K562 (cell line): ENCODE measurements at places on chromosomes 3 and 15. TPM values are rescaled to one million over a fixed set of nuclear protein-coding genes. Genes with fewer than 3 reads are reported as not detected.

Gene SERPINI1
- 2.2 and 2.8 TPM in 2 replicates for total RNA-seq

Gene LOXL1
- not detected in 2 replicates for total RNA-seq

- no peak overlapping the region for H3K27ac ChIP-seq
- H3K27me3 ChIP-seq: no peaks in the 10 kb centered on the region
- no peak overlapping the region for H3K4me3 ChIP-seq
- H3K36me3 ChIP-seq: no peaks in the 10 kb centered on the region
- no peaks in the 10 kb centered on the region for H3K4me1 ChIP-seq
These were observed 224.7 kb upstream of the SATB1 start for GRCh38 chr3:18649666-18650363.

- H3K27me3 ChIP-seq: no peaks in the 10 kb centered on the region
- no peak overlapping the region for H3K4me3 ChIP-seq
- H3K36me3 ChIP-seq: no peaks in the 10 kb centered on the region
- no peak overlapping the region for H3K27ac ChIP-seq
- DNase-seq: no peak
These were observed 61.3 kb downstream of the CRYBG3 start for GRCh38 chr3:97882975-97883598.

- no peaks in the 10 kb centered on the region for H3K27me3 ChIP-seq
- H3K4me3 ChIP-seq: no peak overlapping the region
- H3K36me3 ChIP-seq: no peaks in the 10 kb centered on the region
- no peak for DNase-seq
These were observed 490.5 kb downstream of the ZNF385D start for GRCh38 chr3:21260507-21260906.

GRCh38 chr3:17151598-17152373 lies 267.0 kb downstream of the PLCL2 start:
- H3K36me3 ChIP-seq: no peaks in the 10 kb centered on the region; the same call in 2 of the 3 replicates
- peaks cover 12% of the 10 kb centered on the region; the same call in 1 of the 3 replicates for H3K4me1 ChIP-seq
- H3K27ac ChIP-seq: peak overlapping the region; percentile 14; the same call in 1 of the 3 replicates
- H3K4me3 ChIP-seq: no peak overlapping the region
- DNase-seq: no peak
